Stimulated activated CD4-positive, alpha-beta T cell treated with anti-CD3 and anti-CD28 coated beads, Interleukin-1b, Interleukin-23, amount 100 ng/mL, for 1 hour (primary cell): ENCODE measurements at places on chromosomes 3 and 15.

GRCh38 chr3:136055491-136055890, 90.0 kb downstream of the PPP2R3A start:
- no peak for DNase-seq

- no peak for DNase-seq
Measured at GRCh38 chr15:71239592-71240364, 124.5 kb downstream of the THSD4 start.

- DNase-seq: no peak
Measured at GRCh38 chr15:59993950-59994401, 10.1 kb upstream of the FOXB1 start.

DNA sequence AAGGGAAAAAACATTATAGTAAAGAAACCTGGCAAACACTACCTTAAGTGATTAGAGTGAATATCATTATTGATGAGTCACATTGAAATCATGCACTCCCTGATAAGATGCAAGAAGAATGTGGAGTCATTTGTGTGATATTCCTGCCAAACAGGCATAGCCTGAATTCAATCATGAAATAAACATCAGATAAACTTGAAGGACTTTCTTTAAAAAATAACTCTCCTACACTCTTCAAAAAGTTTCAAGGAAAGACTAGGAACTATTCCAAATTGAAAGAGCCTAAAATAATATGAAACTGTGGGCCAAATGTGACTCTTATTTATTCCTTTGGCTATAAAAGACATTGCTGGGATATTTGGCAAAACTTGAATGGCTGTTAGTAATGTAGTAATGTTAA, 625.7 kb upstream of the LMCD1 start:
- DNase-seq: no peak
